ENCODE measurements at places on chromosomes 11 and 22.
A peak's percentile ranks its signal among the peaks of the same experiment; 100 is the strongest.

DNA sequence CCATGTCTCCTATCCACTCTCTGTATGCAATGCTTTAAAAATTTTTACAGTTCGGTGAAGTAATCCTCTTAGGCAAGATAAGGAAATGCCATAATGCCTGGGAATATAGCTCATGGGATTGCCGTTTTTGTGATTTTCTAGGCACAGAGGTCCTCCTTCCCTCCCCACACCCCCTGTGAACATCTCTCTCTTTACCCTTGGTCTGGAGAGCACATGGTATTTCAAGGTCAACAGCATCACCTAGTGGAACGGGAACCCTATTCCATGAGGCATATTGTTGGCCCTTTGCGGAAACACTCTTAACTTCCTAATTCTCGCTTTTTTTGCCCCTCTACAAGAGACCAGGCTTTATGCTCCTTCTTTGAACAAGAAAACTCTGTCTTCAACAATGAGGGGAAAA is 8.8 kb downstream of the NXPE4 start:
- no peak for DNase-seq

GRCh38 chr11:70951139-70951804 is 301.1 kb downstream of the SHANK2 start:
- DNase-seq, result no peak

DNA sequence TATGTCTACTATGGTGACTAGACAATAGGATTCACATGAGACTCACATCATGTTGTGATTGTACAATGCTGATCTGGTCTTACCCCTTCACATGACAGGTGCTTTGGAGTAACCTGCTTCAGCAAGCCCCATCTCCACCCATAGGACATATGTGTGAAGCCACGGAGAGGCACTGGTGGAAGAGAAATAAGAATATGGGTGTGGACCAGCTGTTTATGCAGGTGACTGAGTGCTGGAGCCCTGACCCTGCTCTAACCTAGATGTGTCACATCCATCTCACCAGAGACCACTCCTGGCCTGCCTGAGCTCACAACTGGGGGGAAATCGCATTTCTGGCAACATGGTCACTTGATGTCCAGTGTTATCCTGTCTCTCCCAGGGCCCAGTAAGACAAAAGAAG is 119.7 kb downstream of the GGTLC2 start:
- DNase-seq, result no peak

GRCh38 chr11:79486242-79486984 is 45.6 kb upstream of the TENM4 start:
- DNase-seq, result no peak

- no peak for DNase-seq
These were observed 39.7 kb upstream of the OR5AK2 start for GRCh38 chr11:56948991-56949515.

- DNase-seq, result no peak
These were observed 31.5 kb upstream of the KRTAP5-7 start for GRCh38 chr11:71495286-71496230.

DNA sequence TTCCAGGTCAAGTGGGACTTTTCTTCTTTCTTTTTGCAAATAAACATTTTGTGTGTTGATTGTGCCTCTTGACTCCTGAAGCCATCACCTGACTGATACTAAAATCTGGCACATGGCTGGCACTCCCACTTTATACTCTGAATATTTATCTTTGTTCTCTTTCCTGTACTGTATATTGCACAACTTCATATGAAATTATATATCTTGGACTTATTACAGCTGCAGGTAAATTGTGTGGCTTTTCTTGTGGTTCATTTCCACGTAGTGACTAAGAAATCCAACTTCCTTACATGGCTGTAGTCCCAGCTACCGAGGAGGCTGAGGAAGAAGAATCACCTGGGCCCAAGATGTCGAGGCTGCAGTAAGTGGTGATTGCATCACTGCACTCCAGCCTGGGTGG is 23.7 kb upstream of the OR5B12 start:
- no peak for DNase-seq

- no peak for DNase-seq
These were observed 64.0 kb upstream of the TNRC6B start for GRCh38 chr22:40113696-40114095.

GRCh38 chr22:34973926-34974325 is 92.0 kb upstream of the ISX start:
- no peak for DNase-seq

DNA sequence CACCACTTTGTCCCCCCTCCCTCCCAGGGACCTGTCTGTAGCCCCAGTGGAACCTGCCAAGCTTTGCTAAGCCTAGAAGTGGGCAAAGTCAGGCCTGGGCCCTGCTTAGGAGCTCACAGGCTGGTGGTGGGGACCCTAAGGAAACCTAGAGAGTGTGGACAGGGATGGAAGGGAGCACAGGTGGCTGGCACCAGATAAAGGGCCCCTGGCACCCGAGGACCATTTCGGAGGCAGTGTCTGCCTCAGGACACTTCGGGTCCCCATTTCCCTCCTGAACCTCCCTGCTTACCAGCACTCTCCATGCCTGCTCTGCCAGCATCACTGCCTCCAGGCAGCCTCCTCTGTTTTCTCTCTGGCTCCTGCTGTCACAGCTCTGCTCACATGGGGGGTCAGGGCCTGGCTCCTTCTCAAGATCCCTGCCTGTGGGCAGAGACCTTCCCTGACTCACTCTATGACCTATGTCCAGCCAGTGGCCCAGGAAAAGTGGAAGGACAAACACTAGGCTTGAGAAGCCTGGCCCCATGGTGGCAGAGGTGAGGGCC is 13.6 kb upstream of the OMP start:
- no peak for DNase-seq

DNA sequence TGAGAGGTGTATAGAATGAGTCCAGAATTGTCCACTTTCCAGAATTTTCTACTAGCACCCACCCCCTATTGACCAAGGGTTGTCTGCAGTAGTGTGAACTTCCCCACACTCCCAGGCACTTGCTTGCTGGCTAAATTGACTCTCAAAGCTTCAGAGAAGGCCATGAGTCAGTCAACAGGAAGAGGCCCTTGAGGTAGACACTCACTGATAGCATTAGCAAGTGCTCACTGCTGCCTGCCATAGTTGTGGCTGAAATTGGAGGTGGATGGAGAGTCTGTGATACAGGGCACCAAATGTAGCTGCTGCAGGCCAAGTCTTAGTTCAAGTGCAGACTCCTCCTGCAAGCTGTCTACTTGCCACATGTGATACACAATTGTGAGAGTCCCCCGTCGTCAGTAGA is 156.8 kb downstream of the SPON1 start:
- DNase-seq, result no peak

DNA sequence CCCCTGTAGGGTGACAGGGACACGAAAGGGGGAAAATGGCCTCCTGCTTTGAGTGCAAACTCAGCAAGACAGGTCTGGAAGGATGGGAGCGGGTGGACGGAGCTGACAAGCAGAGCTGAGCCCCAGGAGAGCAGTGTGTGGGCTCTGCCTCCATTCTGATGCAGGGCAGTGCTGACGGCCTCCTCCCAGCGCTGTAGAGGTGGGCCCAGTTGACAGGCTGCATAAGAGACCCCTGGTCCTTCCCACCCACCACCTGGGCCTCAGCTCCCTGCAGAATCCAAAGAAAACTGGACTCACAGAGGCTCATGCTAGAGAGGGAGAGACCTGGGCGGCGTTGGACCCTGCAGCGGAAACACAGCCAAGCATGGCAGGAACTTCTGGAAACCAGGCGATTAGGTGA is 1113.4 kb downstream of the BRD1 start:
- DNase-seq, result no peak

DNA sequence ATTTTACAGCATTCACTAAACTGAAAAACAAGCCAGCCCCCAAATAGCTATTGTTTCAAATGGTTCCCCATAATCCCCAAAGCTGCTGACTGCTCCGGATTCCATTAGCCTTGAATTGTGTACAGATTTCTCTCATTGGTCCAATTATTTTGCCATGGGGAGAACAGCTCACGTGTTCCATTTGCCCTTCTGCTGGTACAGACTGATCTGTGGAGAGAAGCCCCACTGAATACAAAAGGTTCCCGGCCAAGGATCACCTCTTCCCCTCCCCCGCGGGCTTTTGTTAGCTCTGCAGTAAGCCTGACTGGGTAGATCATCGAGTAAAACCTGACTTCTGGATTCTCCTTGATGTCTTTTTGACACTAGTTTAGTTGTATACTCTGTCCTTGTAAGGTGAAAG is 9.1 kb upstream of the MAPK8IP1 start:
- no peak for DNase-seq

- DNase-seq, result no peak
These were observed at the start of gene ETS1 for GRCh38 chr11:128587415-128587814. TSS of gene ETS1 (minus strand) at chr11:128587558. CDS start at chr11:128573130, 14,428 bp downstream.

GRCh38 chr11:83115026-83115425 is 41.9 kb upstream of the PCF11 start:
- no peak for DNase-seq

DNA sequence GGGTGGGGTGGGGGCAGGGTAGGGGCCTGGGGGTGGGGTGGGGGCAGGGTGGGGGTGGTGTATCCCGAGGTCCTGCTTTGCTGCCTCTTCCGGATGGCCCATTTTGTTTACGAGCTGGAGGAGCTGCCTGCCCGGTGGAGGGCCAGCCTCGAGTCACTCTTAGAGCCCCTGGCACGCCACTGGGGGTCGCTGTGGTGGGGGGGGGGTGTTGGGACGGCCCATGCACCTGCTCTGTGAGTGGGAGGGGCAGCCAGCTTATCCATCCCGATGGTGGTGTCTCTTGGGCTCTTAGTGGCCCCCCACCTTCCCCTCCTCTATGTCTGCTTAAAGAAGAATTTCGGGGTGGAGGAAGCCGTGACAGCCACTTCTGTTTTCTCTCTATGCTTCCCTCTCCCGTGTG is 24.6 kb downstream of the MRGPRD start:
- DNase-seq, result no peak

GRCh38 chr22:24954856-24955255 is 2.3 kb downstream of the KIAA1671 start:
- no peak for DNase-seq

- DNase-seq, result no peak
These were observed 57.2 kb upstream of the FAM181B start for GRCh38 chr11:82790723-82791484.

- no peak for DNase-seq
These were observed 22.5 kb upstream of the KRTAP5-6 start for GRCh38 chr11:1674173-1675131.

- DNase-seq, result peak; percentile 89
These were observed 62.1 kb upstream of the NUP50 start for GRCh38 chr22:45101515-45102227.

- DNase-seq, result no peak
These were observed 493.3 kb downstream of the BRD1 start for GRCh38 chr22:49334449-49334789.

GRCh38 chr22:46070215-46070802 is 80.0 kb upstream of the PPARA start:
- DNase-seq, result peak; percentile 63

DNA sequence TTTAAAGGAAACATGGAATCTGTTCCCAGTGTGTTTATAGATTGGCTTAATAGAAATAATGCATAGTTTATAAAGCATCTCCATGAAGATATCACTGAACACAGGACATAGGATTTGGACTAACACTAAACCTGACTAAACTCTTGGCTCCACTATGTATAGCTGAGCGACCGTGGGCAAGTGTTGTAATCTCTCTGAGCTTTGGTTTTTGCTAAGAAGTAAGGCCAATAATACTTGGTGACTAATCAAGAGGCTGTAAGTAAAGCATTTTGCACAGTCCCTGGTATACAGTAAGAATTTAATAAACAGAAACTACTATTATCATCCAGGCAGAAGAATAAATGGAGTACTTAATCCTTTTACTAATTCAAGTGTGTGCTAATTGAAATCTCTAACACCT is 125.5 kb upstream of the MTMR2 start:
- DNase-seq, result no peak

- peak; percentile 90 for DNase-seq
These were observed 131.2 kb downstream of the TTC28 start for GRCh38 chr22:28548406-28548805.

GRCh38 chr22:34804604-34805003 is 261.4 kb upstream of the ISX start:
- no peak for DNase-seq

GRCh38 chr11:77410076-77410827 is 63.6 kb downstream of the PAK1 start:
- DNase-seq, result no peak

DNA sequence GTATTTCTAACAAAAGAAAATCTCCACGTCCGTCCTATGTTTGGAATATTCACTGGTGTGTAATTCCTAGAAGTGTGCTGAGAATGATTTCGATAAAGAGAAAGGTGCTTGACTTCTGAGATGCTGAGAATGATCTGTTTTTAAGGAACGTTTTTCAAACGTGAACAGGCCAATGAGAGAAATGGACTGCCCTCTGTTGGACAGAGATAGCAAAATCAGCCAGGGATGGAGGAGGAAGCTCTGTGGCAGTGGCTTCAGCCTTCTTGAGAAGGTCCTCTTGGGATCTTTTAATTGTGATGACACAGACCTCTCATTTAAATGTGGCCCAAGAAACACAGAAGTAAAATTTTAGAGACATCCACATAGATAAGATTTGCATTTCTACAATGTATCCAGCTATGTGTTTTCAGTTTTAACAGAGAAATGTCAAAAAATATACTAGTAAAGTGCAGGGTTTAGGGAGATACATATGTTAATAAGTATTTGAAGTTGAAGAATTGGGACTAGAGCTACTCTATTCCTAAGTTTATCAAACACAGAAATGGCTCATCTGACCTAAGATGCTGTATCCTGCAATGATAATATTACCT is 84.0 kb upstream of the RCN1 start:
- peak; percentile 91 for DNase-seq

DNA sequence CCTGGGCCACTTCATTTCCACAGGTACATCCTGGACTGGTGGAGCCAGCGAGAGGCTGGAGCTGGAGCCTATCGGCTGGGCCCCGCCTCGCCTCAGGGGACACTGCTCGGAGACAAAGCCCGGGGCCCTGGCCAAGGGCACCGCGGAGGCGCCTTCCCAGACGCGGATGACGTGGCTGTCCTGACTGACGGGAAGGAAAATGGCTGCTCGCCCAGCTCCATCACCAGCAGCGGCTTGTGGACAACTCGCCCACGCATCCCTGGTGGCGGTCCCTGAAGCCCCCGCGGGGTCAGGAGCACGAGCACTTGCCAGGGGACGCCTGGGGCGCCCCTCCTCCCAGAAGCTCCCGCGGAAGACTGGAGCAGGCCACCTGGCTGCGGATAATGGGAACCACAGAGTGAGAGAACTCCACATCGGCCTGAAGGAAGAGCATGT is 49.6 kb downstream of the CECR2 start:
- no peak for DNase-seq

- no peak for DNase-seq
These were observed 309.1 kb downstream of the SWAP70 start for GRCh38 chr11:9972989-9973388.

GRCh38 chr22:35204807-35205775 is 52.2 kb upstream of the HMGXB4 start:
- peak; percentile 78 for DNase-seq

DNA sequence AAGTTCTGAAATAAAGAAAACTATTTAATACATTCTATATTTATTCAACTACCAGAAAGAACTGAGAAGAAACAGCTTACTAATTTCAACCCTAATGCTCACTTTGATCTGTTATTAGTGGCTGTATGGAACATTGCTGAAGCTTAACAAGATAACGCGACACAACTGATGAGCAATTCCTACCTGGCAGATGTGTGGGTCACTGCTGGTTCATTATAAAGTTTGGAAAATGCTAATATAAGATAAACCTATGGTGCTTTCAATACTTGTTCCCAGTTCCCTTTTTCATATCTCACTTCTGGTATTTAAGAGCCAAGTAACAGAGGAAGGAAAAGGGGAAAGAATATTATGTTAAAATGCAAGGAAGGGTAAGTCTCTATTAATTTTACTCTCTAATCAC is 10.5 kb downstream of the CTSC start:
- DNase-seq, result no peak

Data from NCI-H2171 treated with DMSO at 0.1 percent for 48 hours (cell line).